Fibroblast of pulmonary artery (primary cell): ENCODE measurements at places on chromosomes 16 and 17.

DNA sequence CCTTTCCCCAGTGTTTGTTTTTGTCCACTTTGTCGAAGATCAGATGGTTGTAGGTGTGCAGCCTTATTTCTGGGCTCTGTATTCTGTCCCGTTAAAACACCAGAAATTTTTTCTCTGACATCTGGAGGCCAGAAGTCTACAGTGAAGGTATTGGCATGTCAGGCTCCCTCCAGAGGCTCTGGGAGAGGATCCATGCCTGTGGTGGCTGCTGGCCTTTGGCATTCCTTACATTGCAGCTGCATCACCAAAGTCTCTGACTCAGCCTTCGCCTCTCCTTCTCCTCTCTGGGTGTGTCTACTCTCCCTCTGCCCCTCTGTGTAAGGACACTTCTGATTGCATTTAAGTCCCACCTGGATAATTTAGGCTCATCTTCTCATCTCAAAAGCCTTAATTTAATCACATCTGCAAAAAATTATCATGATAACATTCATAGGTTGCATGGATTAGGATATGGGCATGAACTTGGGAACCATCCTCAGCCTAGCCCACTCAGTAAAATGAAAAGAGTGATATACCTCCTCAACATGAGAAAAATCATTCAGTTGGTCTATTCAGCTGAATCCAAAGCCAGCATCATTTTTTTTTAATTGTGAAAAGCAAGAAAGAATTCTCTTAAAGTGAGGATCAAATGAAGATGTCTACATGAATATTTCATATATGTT lies 78.0 kb downstream of the MAP2K6 start:
- peak; percentile 32 for DNase-seq

DNA sequence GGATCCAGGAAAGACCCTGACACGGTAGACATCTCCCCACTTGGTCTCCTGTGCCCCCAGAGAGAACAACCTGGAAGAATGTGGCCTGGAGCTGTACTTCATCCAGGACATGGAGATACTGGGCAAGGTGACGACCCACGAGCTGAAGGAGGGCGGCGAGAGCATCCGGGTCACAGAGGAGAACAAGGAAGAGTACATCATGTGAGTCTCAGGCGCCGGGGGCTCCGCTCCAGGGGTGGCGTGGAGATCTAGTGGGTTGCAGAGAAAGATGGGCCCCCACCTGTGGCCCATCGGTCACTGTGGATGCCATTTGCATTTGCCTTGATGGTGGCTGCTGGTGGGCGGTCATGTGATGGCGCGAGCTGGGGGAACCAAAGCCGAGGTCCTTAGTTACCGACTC lies 14.9 kb upstream of the CLEC18A start:
- DNase-seq = no peak

DNA sequence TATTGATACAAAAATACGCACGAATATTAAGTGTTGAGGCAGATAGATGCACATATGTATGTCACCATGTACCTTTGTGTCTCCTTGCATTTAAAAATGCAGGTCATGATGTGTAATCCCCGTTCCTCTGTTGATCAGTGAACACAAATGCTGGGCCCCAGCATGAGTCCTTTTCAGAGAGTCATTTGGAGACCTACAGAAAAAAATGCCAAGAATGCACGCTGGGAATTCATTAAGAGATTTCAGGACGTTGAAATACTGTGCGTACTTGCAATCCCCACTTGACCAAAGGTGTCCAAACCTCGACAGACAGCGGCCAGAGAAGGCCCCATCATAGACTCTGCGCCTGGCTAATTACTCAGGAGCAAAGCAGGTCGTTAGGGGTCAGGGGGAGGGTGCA lies 496.0 kb downstream of the MAF start:
- no peak for DNase-seq

DNA sequence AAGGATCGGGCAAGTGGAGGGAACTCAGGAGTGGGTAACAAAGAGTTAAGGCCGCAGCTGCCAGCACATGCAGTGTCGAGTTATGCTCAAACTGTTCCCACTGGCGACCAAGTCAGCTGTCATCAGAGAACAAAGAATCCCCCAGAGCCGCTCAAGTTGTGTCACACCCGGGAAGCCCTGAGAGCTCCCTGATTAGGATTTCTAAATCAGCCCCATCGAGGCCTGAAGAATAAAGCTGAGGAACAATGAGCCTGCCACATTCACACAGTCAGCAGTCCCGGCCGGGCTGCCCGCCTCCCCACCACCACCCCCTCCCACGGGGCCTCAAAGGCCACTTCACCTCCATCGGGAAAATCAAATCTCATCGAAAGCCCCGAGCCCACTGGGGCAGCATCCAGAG lies 84.5 kb downstream of the SOX9 start:
- DNase-seq = no peak

- DNase-seq = no peak
Measured at GRCh38 chr17:80603396-80603795, 58.8 kb downstream of the RPTOR start.

DNA sequence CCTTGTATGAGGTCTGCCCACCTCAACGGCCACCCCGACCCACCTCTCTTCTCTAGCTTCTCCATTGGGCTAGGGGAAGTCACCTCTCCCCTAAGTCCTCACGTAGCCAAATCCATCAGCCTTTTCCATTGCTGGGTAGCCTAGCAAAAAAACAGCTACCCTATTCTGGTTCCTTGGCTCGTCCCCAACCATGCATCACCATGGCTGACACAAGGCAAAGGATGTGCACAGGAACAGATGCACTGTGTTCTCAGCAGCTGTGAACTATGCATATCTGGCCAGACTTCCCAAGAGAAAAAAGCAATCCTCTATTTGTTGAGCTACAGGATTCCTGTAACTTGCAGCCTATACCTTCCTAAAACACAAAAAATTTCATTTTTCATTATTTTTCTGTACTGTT lies 22.0 kb upstream of the FLCN start:
- DNase-seq = no peak

GRCh38 chr16:57349212-57350031 lies 9.2 kb upstream of the CCL22 start:
- DNase-seq = no peak

- no peak for DNase-seq
Measured at GRCh38 chr17:59485946-59486345, 79.5 kb upstream of the DHX40 start.

DNA sequence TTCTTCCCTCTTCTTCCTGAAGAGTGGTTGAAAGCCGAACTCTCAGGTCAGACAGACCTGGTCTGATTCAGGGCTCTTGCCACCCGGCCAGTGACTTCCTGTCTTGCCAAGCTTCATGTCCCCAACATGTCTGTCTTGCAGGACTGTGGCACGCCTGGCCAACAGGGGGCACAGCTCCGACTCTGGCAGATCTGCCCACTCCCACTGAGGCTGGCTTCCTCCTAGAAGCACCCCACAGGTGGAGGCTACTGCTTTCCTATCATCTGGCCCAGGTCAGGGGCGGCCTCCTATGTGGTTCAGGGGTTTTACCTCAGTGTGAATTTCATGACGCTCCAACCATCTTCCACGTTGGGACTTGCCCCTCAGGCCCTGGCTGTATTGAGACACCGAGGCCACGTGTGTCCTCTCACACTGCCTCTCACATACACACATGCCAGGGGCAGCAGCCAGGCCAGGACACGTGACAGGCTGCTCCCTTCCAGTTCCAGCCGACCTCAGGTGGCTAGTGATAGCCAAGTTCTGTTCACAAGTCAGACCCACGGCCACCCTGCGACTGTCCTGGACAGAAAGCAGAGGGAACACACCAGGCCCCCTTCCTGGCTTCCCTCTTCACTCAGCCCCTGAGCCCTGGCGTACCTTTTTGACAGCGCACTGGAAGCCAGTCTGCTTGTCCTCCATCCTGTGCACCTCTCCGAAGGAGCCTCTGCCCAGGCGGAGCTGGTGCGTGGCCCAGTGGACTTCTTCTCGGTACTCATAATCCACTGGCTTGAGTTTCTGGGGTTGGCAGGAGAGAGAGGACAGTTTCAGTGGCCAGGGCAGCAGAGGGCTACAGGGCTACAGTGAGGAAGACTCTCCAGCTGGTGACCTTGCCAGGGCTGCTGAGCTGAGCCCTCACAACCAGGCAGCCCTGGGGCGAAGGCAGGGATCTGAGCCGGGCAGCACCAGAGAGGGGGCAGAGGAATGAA lies 22.6 kb upstream of the SPATA32 start:
- DNase-seq = no peak

- DNase-seq = no peak
Measured at GRCh38 chr17:32269377-32269776, 3.7 kb downstream of the RHBDL3 start.

DNA sequence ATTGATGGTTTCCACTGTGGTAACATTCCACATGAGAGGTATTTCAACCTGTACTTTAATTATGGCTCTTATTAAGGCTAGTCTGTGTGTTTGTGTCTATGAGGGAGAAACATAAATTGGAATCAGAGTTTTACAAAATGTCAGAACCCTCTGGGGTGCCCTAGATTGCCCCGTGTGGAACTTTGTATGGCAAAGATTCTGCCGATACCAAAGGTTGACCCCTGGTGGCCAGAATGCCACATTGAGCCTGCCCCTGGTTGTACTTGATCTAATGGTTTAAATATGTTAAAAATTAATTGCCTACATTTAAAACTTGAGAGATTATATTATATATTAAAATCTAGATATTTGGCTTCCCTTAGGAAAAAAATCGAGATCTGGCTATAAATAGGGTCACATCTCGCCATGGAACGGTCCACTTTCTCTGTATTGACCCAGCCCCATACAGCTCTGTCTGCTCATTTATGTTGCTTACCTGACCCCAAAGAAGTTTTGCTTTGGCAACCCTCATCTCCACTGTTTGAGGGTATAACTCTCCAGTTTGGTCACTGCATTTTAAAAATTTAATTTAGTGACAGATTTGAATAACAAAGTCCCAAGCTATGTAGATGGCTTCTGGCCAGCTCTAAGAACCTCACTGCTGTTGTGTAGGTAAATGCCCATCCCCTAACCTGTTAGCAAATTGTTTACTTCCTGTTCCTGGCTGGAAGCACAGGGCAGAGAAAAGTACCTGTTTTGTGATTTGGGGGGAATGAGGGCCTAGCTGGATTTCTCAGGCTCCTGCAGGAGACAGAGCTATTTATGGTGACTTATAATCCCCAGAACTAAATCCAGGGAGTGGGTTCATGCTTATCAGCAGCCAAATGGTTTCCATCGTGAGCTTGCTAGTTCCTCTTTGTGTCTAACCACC lies 95.0 kb downstream of the PLCG2 start:
- DNase-seq = peak; percentile 47

DNA sequence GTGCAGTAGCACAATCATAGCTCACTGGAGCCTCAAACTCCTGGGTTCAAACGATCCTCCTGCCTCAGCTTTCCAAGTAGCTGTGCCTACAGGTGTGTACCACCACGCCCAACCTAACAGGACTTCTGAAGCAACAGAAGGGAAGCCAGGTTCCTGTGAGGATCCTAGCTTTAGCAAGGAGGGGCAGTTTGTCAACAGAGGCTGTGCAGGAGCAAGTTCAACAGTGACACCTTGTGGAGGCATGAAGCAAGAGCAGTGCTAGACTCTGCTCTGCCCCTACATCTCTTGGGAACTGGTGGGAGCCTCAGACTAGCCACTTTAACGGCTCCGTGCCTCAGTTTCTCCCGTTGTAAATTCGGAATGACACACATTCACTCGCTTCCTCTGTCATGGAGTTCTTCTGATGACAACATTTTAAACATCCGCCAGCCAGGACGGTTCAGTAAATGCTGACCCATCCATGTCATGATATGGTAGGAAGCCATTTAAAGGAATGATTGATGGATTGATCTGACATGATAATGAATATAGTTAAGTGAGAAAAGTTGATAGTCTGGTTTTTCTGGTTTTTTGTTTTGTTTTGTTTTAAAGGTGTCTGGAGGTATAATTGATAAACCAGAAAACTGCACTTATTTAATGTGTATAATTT lies 218.7 kb downstream of the MRTFB start:
- peak; percentile 39 for DNase-seq

DNA sequence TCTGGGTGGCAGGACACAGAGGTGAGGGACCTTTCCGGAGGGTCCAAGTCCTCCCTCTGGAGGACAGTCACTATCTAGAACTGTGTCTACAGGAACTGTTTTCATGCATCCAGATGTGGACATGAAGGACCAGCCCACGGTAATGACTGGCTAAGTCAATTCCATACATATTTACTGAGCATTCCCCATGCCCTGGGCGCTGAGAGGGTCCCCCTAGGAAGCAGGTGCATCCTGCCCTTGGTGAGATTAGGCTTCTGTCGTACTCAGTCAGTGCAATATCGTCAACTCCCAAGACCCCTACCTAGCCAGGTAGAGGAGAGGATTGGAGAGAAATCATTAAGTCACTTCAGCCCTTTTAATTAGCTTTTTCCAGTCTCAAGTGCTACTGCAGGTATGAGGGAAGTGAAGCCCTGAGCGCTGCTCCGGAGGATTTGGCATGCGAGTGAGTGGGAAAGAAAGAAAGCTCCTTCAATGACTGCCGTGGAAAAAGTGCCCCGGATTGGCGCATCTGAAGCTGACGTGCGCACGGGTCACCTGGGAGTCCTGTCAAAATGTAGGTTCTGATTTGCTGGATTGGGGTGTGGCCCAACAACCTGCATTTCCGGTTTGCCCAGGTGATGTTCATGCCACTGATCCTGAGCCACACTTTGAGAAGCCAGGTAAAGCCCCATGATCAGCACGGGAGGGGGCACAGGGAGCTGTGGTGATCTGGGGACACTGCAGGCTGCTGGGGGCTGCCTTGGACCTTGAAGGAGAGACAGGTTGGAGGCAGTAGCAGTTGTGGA lies 367.4 kb upstream of the TNRC6C start:
- no peak for DNase-seq

GRCh38 chr16:78844682-78845081 lies 745.2 kb downstream of the WWOX start:
- no peak for DNase-seq

GRCh38 chr17:29615492-29616299 lies 7.0 kb downstream of the CORO6 start:
- peak; percentile 82 for DNase-seq

DNA sequence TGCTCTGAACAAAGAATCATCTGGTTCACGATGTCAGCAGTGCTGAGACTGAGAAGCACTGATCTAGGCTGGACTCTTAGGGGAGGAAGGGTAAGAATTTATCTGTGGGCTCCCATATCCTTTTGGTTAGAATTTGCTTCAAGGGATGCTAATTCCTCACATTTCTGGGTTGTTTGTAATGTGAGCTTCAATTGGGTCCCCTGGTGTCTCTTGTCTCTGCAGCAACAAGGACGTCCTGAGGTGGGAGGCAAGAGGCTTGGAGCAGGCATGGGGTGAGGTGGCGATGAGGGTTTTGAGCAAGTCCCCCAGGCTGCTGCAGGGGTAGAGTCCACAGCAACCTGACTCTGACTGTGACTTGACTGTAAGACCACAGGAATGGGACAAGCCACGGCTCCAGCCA lies 213.8 kb upstream of the NLRP1 start:
- no peak for DNase-seq

GRCh38 chr17:82898976-82899514 lies 59.2 kb upstream of the ZNF750 start:
- no peak for DNase-seq

DNA sequence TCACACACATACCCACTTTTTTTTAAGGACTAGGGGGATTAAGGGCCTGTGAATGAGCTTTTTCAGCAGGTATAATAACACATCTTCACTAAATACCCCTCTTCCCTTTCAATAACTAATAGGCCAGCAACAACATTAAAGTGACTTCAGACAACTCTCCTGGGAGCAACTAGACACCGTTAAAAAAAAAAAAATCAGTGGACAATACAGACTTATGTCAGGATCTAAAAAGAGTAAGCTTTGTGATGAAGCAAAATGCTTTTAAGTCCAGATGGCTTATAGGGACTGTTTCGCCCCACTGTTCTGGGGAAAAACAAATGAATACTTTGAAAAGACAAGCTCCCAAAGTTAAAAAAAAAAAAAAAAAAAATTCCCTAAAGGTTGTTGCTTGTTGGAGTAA lies 29.0 kb downstream of the SPAG9 start:
- no peak for DNase-seq
